ENCODE measurements at places on chromosomes 1 and 21.

- peak; percentile 71 for DNase-seq
These were observed 644 bp downstream of the UBE4B start for GRCh38 chr1:10033359-10033845.

- DNase-seq: no peak
These were observed 9.9 kb upstream of the GPR161 start for GRCh38 chr1:168146626-168147025.

- no peak for DNase-seq
These were observed 8.9 kb downstream of the CASP9 start for GRCh38 chr1:15515022-15515663.

DNA sequence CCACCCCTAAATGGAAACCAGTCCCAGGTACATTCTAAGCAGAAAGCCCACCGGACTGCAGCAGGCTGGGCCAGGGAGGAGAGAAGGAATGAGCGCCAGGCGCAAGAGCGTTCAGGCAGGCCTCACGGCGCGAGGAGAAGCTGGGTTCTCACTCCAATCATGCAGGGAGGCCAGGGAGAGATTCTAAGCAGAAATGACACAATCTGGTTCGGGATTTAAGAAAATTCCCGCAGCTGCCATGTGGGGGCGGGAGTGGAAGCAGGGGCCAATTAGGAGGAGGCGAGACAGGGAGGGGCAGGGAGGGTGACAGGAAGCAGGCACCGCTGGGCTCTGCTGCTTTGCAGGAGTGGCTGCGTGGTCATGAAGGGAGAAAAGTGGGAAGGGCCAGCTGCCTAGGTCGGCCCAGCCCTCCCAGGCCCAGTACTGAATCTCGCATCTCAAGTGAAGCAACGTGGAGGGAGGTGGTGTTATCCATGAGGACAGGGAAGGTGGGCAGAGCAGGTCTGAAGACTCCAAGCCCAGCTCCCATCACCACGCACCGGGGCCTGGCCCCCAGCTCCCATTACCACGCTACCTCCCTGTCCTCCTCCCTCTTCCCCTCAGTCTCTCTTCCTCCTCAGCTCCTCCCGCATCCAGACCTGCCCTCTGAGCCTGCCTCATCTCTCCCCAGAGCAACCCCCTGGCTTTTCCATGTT, 11.8 kb downstream of the NPHP4 start:
- peak; percentile 63 for DNase-seq

- peak; percentile 63 for DNase-seq
These were observed 35.4 kb downstream of the RSPH1 start for GRCh38 chr21:42460391-42461184.

- peak; percentile 83 for DNase-seq
These were observed 604.6 kb downstream of the LRRIQ3 start for GRCh38 chr1:73593364-73593763.

- DNase-seq: no peak
These were observed 12.4 kb downstream of the KCNA10 start for GRCh38 chr1:110506541-110506940.

DNA sequence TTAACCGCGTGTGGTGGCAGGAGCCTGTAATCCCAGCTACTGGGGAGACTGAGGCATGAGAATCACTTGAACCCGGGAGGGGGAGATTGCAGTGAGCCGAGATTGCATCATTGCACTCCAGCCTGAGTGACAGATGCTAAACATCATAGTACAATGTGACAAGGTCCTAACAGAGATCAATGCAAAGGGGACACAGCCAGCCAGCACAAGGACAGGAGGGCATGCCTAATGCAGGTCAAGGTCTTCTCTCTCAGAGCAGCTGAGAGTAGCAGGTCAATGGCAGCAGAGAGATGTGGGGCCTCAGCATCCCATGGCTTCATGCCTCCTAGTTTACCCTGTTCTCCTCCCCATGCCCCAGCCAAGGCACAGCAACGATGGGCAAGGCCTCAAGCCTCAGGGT, 3.0 kb upstream of the SMIM11 start:
- no peak for DNase-seq

- peak; percentile 30 for DNase-seq
These were observed at the start of gene TDRD5 for GRCh38 chr1:179591592-179592580. Gene TDRD5, plus strand, starts transcription at chr1:179591832. Its CDS starts 784 bp downstream, at chr1:179592616.

- no peak for DNase-seq
These were observed 44.6 kb upstream of the DNASE2B start for GRCh38 chr1:84353695-84354094.

DNA sequence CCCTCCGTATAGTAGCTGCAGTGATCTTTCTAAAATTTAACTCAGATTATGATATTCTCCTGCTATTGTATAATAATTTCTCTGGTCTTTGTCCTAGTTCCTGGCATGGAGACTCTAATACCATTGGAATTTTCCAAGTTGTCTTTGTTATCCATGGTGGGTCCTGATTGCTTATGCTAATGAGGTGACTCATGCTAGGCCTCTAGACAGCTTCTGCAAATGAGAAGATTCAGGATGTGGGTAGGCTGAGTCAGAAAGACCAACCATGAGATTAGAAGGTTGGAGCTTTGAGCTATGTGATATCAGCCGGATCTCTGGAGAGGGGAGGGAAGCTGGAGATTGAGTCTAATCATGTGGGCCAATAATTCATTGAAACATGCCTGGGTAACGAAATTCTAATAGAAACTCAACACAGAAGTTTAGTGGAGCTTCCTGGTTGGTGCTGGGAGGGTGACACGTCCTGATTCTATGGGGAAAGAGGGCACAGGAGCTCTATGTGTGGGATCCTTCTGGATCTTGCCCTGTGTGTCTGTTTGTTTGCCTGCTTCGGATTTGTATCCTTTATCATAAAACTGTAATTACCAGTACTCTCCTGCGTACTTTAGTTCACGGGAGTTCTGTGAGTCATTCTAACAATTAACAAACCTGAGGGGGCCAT, 73.2 kb upstream of the CNIH3 start:
- DNase-seq: peak; percentile 44

DNA sequence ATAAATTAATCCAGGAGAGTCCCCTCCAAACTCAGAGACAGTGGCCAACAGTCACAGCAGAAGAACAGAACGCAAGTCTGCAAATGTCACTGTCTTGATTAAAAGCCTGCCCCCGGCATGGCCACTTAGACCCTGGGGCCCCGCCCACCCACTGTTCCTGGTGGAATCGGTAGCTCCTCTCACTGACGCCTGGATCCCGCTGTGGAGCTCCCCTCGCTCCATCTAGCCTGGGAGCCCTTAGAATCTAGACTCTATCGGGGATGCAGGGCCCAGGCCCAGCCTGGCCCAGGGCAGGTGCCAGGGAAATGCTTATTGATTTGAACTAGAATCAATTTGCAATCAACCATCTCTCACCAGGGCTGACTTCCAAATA, 21.4 kb upstream of the PLEKHG5 start:
- DNase-seq: no peak

DNA sequence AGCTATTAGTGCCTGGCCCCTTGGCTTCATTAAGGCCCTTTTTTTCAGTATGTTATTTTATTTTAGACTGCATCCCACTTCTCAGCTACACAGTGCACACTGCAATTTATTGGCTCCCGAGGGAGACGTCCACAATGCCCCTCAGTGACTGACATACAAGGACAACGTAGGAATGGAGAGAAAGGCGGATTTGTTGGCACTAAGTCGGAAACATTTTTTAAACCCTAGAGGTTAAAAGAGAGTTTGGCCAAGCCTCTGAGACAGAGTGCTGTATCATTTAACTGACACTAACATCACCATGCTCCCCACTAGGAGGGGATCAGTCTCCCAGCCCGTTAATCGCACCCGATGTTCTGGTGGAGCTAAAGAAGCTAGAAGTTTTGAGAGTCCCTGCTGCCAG, 45.7 kb upstream of the FOXD3 start:
- no peak for DNase-seq

- DNase-seq: no peak
These were observed 7.0 kb downstream of the ADORA3 start for GRCh38 chr1:111496398-111496797.

- DNase-seq: no peak
These were observed 137.9 kb upstream of the NGF start for GRCh38 chr1:115475901-115476300.

DNA sequence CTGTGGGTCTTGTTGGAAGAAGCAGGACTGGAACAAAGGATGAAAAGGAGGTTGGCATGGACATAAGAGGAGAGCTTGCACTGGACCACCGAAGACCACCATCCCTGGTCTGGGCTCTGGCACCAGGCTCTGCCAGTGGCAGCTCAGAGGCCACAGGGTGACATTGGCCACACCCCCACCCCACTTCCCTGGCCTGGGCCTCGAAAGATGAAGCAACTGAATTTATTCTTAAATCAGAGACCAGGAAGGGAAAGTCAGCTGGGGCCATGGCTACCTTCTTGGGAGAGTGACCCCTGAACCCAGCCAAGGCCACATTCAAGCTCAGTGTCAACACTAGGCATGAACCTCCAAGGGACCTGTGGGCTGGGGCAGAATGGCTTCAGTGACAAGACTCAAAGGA, 4.0 kb downstream of the KLHDC7A start:
- DNase-seq: no peak

DNA sequence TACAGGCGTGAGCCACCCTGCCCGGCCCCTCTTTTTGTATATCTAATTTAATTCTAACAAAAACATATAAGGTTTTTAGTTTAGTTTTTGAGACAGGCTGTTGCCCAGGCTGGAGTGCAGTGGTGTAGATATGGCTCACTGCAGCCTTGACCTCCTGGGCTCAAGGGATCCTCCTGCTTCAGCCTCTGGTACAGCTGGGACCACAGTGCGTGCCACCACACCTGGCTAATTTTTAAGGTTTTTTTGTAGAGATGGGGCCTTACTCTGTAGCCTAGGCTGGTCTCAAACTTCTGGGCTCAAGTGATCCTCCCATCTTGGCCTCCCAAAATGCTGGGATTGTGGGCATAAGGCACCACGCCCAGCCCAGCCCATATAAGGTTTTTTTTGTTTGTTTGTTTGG, 18.8 kb downstream of the ENSA start:
- DNase-seq: no peak

DNA sequence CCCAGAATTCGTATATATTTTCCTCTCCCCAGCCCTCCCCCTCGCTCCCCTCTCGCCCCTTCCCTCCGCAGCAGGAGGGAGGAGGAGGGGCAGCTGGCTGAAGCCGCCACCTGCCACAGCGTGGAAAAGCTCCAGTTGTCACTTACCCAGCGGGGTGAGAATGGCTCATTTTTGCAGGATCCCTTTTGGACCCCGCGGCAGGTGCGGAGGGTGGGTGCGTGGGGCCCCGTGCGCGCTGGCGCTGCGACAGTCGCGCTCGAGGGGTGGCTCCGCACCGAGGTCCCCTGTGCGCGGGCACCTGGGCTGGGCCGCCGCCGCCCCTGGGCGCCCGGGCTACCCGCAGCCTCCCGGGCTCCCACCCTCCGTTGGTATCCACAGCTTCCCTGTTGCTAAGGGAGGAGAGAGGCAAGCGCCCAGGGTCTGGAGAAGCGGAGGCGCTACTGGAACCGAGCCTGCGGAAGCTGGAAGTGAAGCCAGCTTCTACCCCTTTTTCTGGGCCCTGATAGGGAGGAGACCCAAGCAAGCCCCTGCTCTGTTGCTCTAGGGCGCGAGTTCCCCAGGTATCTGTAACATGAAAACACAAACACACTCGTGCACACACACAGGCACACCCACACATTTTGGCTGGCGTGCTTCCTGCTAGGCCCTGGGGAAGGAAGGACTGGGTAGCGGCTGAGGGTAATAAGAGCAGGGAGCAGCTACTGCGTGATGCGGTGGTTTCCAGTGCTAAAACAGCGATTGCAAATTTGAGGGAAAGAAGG, at the start of gene ERICH3:
Gene ERICH3 (minus strand): TSS at position 442 of the 761 bp plus-strand sequence. CDS start 273 bp downstream, at position 169.
- DNase-seq: no peak

- DNase-seq: no peak
These were observed 37.2 kb downstream of the LRRC71 start for GRCh38 chr1:156957634-156958033.

- peak; percentile 48 for DNase-seq
These were observed 562 bp downstream of the MAP7D1 start for GRCh38 chr1:36156329-36157114.

- no peak for DNase-seq
These were observed 2.6 kb downstream of the MRPS6 start for GRCh38 chr21:34075760-34076660.

Data from HT-29 (cell line).